ENCODE measurements at places on chromosomes 16 and 17. TPM values are rescaled to one million over a fixed set of nuclear protein-coding genes. Genes with fewer than 3 reads are reported as not detected.

The CLN3 gene
- total RNA-seq = 42.5 TPM

The FBXL16 gene
- total RNA-seq = 14.7 TPM

The OTOP3 gene
- total RNA-seq = not detected

The DCTN5 gene
- 50.1 TPM for total RNA-seq

The TERF2IP gene
- total RNA-seq = 109 TPM

GRCh38 chr17:43211480-43212402 is at the start of gene TMEM106A:
Gene TMEM106A, plus strand, starts transcription at chr17:43211875. Its CDS starts 1,167 bp downstream, at chr17:43213042.
- peak; percentile 85 for DNase-seq

GRCh38 chr17:1473841-1474240 is 17.8 kb upstream of the CRK start:
- no peak for DNase-seq

DNA sequence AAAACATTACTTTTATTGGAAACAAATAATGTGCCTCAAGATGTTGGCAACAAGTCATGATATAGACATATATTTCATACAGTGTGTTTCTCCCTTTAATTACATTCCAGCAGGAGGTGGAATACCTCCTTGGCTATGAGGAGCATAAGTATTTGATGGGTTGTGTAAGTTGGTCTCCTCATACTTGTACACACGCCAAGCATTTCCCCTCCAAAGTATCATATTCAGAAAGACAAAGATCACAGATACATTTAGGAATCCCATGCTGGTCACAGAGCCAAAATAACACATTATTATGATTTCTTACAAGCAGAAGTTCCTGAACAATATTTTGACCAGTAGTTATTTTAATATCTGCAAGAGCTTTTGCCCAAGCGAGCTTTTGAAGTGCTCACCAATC is 57.8 kb downstream of the WSB1 start:
- no peak for DNase-seq

DNA sequence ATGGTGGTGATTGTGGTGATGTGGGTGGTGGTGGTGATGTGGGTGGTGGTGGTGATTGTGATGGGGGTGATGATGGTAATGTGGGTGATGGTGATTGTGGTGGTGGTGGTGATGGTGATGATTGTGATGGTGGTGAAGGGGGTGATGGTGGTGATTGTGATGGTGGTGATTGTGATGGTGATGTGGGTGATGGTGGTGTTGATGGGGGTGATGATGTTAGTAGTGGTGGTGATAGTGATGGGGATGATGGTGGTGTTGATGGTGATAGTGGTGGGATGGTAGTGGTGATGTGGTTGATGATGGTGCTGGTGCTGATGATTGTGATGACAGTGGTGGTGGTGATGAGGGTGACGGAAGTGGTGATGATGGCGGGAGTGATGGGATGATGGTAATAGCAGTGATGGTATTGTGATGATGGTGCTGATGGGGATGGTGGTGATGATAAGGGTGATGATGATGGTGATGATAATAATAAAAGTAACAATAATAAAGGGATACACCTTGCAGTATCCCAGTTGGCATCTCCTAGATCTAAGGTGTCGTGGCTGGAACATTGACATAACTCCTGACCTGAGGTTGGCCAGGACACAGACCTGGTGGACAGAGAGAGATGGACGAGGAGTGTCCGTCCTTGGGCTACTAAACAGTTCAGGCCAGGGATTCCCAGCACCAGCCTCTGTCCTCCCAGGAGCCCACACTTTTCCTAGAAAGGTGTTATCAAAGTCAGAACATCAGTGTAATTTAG is 344.5 kb downstream of the SEC14L1 start:
- no peak for DNase-seq

DNA sequence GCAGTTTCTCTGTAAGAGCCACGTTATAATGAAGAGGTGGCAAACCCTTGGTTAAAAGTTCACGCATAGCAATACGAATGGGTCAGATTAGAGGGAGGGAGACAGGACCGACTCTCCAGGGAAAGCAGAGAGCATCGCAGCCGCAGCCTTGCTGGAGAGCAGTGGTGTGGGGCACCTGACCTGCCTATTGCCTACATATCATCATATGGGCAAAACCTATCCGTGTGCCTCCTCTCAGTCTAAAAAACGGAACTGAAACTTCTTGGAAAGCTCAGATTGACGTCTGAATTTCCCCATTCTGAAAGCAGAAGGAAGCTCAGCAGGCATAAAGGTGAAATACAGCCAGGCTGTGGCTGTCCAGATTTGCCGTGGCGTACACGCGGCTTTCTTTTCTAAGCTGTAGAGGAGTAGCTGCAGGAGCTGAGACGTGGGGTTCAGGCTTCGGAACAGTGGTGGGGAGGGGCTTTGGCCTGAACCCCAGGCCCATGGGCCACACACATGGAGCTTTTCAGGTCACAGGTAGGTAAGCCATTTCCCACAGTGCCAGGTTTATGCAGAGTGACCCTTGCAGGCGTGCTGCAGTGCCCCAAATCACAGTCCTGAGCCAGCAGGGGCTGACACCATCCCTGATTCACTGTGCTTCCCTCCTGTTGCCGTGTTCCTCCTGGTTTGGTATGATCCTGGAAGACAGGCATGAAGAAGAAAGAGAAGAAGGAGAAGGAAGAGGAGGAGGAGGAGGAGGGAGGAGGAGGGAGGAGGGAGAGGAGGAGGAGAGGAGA is 41.6 kb upstream of the TNRC6C start:
- DNase-seq = peak; percentile 29

DNA sequence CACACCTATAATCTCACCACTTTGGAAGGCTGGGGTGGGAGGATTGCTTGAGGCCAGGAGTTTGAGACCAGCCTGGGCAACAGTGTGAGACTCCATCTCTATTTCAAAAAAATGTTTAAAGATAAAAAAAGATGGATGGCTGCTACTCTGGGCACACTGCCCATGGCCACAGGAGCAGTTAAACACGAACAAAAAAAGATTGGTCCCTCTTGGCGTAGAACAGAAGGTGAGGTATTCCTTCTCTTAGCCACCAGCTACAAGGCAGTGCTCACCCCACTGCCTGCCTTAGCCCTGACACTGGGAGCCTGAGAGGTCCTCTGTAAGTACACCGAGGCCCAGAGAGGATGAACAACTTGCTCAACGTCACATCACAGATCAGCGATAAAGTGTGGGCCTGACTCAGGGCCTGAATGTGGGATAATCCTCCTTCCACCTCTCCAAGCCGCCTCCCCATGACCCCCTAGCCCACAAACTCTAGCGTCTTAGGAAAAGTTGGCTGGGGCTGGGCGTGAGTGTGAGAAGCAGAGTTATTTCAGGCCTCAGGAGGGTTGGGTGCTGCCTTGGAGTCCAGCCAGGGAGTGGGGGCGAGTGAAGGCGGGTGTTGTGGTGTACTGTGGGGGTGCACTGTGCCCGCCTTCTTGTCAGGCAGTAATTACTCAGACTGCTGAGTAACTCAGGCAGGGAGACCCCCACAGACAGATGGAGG is 2.3 kb upstream of the DPH1 start:
- DNase-seq = peak; percentile 62

DNA sequence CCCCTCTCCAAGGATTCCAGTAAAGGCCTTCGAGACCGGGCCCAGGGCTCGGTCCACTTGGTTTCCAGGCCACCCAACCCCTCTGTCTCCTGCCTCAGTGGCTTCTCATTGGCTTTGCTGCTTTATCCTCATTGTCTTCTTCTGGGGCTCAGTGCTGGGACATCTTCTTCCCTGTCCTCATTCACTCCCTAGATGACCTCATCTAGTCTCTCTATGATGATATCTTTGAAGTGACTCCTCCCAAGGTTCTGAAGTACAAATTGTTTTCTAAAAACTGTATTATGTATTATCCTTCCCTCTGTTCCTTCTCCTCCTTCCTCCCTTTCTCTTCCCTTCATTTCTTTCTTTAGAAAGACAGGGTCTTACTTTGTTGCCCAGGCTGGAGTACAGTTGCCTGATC is 27.1 kb upstream of the NDRG4 start:
- DNase-seq = no peak

- peak; percentile 53 for DNase-seq
Measured at GRCh38 chr16:68259007-68259825, 5.1 kb upstream of the SLC7A6 start.

DNA sequence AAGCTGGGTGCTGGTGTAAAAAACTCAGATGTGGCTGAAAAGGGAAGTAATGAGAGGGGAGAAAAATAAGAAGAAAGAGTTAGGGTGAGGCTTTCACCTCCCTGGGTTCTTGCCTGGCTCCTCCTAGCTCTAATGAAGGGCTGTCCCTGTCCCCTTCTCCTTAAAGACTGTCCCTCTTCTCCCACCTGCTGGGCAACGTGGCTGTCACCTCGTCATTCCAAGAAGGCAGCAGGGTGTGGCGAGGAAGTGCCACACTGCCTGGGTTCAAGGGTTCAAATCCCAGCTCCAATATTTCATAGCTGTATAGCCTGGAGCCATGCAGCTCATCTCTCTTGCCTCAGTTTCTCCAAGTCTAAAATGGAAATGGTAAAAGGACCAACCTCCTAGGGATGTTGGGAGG is 122.5 kb upstream of the CACNG5 start:
- no peak for DNase-seq

DNA sequence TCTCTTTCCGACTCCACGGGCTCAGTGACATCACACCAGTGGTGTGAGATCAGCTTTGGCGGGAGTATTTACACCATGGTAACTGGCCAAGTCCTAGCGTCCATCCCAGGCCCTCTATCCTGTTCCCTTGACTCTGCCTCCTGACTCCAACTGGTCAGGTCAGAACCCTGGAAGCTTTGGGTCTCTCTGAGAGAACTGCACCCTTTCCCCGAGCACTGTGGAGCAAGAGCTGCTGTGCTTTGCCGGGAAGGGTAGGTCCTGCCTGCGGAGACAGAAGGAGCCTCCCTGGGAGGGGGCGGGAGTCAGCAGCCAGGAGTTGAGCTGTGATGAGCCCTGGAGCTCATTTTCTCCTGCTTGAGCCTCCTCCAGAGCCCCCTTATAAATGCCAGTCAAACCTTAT is 212.1 kb upstream of the TNRC6C start:
- DNase-seq = no peak

GRCh38 chr16:31206776-31207175 is 4.2 kb upstream of the PYCARD start:
- DNase-seq = peak; percentile 87

- DNase-seq = no peak
Measured at GRCh38 chr17:27533874-27534815, 77.9 kb downstream of the KSR1 start.

DNA sequence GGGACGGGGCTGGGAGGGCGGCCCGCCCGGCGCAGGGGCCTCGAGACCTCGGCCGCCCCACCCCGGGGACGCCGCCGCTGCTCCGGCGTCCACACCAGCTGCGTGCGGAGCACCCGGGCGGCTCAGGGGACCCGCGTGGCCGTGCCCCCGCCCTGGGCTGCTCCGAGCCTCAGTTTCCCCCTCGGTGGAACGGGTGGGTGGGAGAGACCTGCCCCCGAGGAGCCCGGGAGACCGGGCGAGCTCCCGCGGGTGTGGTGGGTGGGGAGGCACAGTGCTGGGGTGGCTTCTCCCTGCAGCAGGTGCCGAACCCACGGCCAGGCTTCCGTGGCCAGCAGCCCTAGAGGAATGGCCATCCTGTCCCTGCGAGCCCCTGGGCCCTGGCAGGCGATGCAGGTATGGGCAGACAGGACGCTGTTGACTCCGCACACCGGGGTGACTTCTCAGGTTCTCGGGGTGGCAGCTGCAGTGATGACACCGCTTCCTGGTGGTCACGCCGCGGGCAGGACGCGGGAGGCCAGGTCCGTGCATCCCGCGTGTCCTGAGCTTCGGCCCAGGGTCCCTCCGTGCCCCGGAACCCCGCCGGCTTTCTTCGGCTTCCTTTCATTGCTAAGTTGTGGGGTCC is 677 bp downstream of the DEF8 start:
- DNase-seq = no peak

DNA sequence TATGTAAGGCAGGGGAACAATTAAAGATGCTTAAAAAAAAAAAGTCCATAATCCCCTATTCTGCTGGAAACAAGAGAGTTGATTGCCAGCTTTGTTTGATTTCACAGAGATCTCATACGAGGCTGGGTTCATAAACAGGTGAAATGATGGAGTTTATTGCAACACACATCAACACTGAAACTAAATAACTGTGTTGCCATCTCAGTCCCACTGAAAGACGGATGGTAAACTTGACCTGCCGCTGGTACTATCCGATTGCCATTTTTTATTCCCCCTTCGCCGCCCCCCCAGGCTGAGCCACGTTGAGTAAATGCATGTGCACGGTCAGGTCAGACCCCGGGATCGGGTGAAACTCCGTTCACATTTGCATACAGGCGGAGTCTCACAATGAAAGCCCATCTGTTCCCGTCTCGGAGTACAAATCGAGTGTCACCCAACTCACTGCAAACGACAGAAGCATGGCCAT is 119.2 kb downstream of the SKAP1 start:
- DNase-seq = no peak

DNA sequence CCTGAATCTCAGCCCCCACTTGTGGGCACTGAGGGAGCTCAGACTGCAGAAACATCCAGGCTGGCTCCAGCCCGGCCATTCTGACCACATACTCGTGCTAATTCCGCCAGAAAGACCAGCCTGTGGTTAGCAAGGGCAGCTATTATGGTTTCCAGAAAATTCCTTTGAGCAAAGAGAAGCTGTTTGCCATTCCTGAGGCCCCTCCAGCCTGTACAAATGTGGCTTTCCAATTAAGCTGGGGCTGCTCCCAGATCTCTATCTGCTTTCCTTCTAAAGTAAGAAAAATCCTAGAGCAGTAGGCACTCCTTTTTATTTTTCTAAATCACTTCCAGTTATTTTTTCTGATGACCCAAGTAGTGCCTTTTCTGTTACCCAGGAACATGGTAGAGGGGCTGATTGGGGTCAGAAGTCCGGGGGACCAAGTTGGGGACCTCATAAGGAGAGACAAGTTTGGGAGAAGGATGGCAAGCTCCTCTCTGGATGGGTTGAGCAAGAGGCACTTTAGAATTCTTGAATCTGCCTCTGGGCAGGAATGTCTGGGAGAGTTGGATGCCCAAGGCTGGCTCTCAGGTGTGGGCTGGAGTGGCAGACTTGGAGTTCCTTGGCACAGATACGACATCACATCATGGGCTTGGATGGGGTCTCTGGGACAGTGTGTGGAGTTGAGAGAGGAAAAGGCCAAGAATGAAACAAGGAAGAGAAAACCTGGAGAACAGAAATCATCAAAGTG is 83.3 kb upstream of the TNRC6C start:
- no peak for DNase-seq

DNA sequence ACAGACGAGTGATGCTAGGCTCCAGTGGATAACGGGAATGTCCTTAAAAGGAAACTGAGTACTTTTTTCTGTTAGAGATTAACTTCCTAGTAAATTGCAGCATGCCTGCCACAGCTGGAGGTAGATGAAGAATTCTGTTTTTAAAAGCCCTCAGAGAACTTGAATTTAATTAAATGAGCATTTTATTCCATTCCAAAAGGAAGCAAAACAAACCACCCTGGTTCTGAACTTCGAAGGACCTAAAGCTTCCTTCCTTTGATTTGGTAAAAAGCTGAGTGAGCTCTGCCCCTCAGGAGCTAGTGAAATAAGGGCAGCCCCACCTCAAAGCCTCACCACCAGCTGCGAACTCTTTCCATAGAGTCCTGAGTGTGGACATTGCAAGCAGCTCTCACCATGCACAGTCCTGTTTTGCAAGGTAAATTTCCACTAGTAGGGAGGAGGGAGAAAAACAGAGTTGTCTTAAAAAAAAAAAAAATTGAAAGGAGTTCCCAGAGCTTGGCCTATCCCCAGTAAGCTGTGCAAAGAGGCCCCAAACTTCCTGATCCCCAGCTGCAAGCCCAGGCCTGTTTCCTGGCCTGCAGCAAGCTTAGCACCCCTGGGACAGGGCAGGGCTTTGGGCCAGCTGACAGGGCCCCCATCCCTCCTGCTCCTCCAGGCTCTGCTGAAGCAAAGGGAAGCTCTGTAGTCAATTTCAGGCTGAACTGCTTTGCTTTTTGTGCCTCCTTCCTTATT is 11.2 kb downstream of the CHD9NB start:
- no peak for DNase-seq

GRCh38 chr16:69820926-69821541 is 58.9 kb downstream of the WWP2 start:
- peak; percentile 66 for DNase-seq

GRCh38 chr16:3149630-3150345 is 15.0 kb downstream of the ZNF213 start:
- DNase-seq = peak; percentile 60
